ENCODE measurements at places on chromosomes 6 and 20.

GRCh38 chr20:20411836-20412235 is 43.9 kb downstream of the INSM1 start:
- DNase-seq = no peak

GRCh38 chr20:33279261-33279910 is 3.6 kb upstream of the BPIFB1 start:
- DNase-seq = no peak

- no peak for DNase-seq
Observed at GRCh38 chr6:46933751-46934150, 12.0 kb upstream of the ADGRF5 start.

- no peak for DNase-seq
Observed at GRCh38 chr6:51415501-51415900, 596.8 kb downstream of the TFAP2B start.
